ENCODE measurements at places on chromosomes 7 and 10.

DNA sequence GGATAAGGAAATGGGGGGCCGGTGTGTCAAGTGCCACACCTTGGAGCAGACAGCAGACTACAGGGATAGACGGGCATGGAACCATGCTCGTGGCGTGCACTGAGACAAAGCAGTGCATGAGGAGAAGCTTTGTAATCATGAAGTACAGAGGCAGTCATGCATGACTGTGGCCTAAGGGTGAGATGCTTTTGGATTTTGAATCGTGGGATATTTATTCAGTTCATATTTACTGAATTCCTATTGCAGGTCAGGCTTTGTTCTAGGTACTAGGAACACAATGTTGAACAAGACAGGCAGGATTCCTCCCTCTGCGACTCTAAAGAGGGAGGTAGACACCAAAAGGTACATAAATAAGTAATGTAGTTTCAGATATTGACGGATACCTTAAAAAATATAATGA is 597.6 kb downstream of the PARD3 start:
- DNase-seq = no peak

DNA sequence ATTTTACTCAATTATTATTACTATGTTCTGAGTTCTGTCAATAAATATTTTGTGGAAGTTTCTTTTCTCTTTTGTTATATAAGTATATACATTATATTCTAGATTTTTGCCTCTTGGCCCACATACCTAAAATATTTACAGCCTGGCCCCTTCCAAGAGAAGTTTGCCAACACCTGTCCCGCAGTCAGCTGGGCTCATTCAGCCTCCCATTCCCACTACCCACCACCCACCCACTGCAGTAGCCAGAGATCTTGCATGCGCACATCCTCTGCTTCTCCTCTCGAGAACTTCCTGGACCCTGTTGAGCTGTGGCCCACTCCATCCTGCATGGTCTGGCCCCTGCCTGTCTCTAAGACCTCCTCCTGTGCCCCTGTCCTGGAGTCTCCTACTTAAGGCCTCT is 33.6 kb downstream of the WIPF3 start:
- DNase-seq = no peak

DNA sequence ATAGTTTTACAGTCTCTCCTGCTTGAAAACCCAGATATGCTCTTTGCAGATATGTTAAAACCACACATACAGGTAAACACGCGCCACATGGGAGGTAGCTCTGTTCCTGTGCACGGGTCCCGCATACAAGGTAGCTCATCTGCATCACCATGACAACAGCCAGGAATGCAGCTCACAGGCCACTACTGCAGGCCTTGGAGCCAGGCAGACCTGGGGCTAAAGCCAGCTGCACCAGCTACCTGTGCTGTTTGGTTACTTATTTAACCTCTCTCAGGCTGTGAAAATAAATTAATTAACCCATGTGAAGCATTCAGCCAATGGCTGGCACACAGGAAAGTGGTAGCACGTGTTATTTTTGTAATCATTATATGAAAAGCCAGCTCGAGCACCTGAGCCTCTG is 428.3 kb downstream of the TNS3 start:
- no peak for DNase-seq

DNA sequence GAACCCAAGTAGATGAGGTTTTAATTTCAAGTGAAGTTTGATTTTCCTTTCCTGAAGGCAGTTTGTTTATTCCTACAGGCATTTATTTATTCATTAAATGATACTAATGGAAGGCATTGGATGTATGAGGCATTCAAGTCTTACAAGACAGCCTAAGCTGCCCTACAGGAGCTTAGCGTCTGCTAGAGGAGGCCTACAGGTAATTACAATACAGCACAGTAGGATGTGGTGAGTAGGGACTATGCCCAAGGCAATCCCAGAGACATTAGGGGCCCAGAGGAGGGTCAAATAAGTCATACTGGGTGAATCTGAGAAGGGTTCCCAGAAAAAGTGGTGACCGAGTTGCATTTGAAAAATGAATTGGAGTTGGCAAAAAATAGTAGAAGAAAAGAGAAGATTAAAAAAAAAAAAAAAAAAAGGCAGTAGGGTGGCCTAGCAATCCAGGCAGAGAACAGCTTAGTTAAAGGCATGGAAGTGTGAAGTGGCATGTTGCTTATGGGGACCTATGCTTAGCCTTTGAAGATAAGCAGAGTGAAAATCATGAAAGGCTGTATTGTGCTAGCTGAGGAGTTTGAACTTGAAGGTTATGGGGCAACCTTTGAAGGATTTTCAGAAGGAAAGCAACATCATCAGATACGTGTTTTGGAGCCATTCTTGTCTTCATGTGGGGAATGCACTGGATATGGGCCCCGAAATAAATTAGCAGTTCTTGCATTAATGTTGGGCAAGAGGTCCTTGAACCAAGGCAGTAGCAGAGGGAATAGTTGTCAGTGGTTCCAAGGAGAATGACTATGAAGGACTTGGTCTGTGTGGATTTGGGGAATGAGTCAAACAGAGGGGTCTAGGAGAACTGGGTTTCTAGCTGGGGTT is 65.5 kb downstream of the SNX10 start:
- DNase-seq = no peak

DNA sequence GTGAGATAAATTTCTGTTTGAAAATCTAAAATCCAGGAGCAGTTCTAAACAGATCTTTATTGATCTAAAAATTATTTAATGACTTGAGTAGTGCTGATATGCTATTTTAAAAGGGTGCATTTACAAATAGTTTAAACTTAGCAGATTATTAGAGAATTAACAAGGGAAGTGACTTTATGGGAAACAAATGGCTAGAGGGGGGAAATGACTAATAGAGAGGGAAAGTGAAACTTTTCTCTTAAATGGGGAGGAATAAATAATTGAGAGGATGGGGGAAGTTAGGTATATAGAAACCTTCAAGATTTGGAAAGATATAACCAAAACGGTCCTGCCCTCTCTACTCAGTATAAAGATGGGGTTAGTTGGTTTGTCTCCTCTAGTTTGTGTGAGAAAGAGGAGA is 90.1 kb upstream of the ARMC3 start:
- DNase-seq = no peak

- DNase-seq = peak; percentile 51
Observed at GRCh38 chr7:75889826-75890225, 11.0 kb downstream of the RHBDD2 start.

- peak; percentile 22 for DNase-seq
Observed at GRCh38 chr7:71633551-71634008, 501.6 kb downstream of the GALNT17 start.

DNA sequence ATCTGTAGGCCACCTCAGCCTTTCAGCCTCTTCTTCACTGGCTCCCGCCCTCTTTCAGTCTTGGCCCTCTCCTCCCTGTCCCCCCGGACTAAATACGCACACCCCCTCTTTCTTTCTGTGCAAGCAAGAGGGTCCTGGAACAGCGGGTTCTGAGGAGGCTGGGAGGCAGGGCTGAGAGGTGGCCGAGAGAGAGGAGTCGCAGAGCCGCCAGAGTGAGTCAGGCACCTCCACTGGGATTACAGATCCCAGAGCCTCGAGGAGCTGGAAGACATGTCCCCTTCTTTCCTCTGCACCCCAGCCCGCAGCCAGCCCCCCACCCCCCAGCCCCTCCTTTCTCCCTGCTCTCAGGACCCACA is 182 bp downstream of the CCDC136 start:
- no peak for DNase-seq

GRCh38 chr7:120216947-120217346 is 56.0 kb upstream of the KCND2 start:
- no peak for DNase-seq

- DNase-seq = no peak
Observed at GRCh38 chr10:25191162-25191895, 16.5 kb downstream of the GPR158 start.

DNA sequence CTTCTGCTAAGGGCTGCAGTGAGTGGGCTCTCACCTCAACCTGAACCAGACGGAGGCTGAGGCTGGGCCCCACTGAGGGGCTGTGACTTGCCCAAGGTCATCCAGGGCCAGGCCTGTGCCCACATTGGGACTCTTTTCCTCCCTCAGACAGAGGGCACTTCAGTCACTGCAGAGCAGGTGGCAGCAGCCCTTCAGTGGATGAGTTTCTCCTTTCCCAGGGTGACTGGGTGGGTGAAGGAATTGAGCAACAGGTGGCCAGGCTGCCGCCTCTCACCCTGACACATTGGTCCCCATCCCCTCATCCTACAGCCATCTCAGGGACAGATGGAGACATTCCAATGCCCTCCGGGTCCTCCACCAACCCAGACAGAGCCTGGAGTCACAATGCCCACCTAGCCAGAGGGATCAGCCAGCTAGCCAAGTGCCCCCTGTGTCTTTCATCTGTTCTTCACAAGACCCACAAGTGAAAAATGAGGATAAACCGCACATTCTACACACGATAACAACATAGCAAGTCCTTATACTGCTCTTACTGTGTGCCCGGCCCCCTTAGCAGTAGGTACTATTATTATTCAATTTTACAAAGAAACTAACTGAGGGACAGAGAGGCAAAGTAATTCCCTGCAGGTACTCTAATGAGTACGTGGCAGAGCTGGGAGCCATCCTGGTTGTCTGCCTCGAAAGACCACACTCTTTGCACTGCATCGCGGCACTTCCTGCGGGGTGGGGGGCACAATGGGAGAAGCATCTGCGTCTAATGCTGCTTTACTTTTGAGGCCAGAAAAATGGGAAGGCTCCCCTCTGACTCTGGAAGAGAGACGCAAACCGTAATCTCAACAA is 1.7 kb upstream of the SLC18A3 start:
- DNase-seq = no peak
